ENCODE measurements at places on chromosomes 7 and 10. TPM values are rescaled to one million over a fixed set of nuclear protein-coding genes. Genes with fewer than 3 reads are reported as not detected.

DNA sequence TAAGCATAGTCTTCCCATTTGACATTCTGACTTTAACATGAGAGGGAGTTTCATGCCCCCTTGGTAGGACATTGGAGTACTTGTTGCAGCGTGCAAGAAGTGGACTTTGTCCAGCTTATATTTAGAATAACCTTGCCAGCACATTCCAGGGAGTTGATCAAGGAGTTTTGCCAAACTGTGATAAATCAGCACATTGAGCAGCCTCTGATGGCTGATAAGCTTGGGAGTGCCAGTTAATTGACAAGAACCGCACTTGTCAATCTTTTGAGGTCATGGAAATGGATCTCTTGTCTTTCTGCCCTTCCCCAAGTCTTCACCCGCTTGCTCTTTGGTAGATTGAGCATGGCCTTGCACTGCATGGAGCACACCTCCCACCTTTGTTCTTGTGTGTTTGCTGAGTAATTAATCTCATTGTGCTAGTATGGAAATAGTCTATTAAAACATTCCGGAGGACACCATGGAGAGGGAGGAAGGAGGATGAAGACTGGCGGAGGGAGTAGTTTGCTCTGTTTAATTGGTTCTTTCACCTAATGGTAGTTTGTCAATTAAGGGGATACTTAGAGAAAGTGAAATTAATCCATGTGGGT, 668.5 kb upstream of the GALNT17 start:
- no peaks in the 10 kb centered on the region for H3K36me3 ChIP-seq
- H3K27ac ChIP-seq: no peak overlapping the region
- no peaks in the 10 kb centered on the region for H3K27me3 ChIP-seq
- no peak for DNase-seq

GRCh38 chr7:70734411-70734810, 397.5 kb upstream of the GALNT17 start:
- H3K27me3 ChIP-seq: no peaks in the 10 kb centered on the region
- H3K27ac ChIP-seq: no peak overlapping the region
- H3K4me1 ChIP-seq: no peaks in the 10 kb centered on the region
- no peak overlapping the region for H3K4me3 ChIP-seq
- H3K36me3 ChIP-seq: no peaks in the 10 kb centered on the region

ADCK2 gene
- 21.8 TPM for total RNA-seq

GRCh38 chr10:133276435-133277201, at the start of gene ADAM8:
ADAM8 (minus strand) TSS chr10:133276868; CDS start chr10:133276817, 51 bp downstream.
- peaks cover 5% of the 10 kb centered on the region for H3K27me3 ChIP-seq
- no peak within 1 kb of the TSS for H3K4me3 ChIP-seq
- H3K27ac ChIP-seq: no peak within 1 kb of the TSS
- DNase-seq: no peak
- H3K4me1 ChIP-seq: no peaks in the 10 kb centered on the region

DNA sequence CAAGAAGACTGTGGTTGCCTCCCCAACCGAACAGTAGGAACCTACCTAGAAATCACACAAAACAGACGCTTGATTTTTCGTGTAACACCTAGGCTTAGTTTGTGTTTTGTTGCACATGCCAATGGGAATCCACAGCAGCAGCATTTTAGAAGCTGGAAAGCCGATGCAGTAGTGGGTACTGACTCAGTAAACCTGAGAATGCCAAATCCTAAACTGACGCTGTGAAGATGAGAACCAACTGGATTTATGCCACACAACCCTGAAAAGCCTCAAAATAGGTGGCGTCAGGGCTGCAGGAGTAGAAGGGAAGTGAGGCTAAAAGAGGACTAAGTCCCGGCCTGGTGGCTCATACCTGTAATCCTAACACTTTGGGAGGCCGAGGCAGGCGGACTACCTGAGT, 162.5 kb downstream of the REEP3 start:
- no peaks in the 10 kb centered on the region for H3K27me3 ChIP-seq
- H3K4me3 ChIP-seq: no peak overlapping the region
- H3K36me3 ChIP-seq: no peaks in the 10 kb centered on the region
- H3K4me1 ChIP-seq: no peaks in the 10 kb centered on the region

- H3K27ac ChIP-seq: no peak overlapping the region
- H3K4me1 ChIP-seq: no peaks in the 10 kb centered on the region
- H3K36me3 ChIP-seq: peaks cover 8% of the 10 kb centered on the region
Observed at GRCh38 chr7:140082770-140083169, 20.0 kb upstream of the PARP12 start.

DNA sequence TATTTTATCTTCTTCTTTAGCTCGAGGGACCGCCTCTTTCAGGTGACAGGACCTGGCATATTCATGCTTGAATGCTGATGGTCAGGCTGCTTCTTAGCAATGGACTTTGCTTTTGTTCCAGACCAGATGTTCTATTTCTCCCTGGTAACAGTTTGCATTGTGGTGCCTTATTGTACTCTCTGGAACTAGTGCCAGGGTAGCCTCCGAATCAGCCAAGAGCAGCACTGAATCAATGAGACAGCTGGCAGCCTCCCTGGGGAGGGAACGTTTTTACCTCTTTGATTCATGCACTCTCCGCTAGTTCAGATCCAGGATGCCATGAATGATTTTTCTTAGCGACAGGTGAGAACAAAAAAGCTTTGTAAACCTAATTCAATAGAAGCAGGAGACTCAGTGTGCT, 54.1 kb upstream of the NXPH1 start:
- H3K27me3 ChIP-seq: no peaks in the 10 kb centered on the region
- no peak for DNase-seq
- no peak overlapping the region for H3K27ac ChIP-seq
- H3K4me3 ChIP-seq: no peak overlapping the region

- H3K4me1 ChIP-seq: no peaks in the 10 kb centered on the region
- no peak for DNase-seq
- H3K4me3 ChIP-seq: no peak overlapping the region
- no peaks in the 10 kb centered on the region for H3K27me3 ChIP-seq
- H3K27ac ChIP-seq: peak overlapping the region; percentile 40
- H3K36me3 ChIP-seq: peaks cover 4% of the 10 kb centered on the region
Observed at GRCh38 chr7:1693991-1694524, 24.0 kb downstream of the ELFN1 start.

DNA sequence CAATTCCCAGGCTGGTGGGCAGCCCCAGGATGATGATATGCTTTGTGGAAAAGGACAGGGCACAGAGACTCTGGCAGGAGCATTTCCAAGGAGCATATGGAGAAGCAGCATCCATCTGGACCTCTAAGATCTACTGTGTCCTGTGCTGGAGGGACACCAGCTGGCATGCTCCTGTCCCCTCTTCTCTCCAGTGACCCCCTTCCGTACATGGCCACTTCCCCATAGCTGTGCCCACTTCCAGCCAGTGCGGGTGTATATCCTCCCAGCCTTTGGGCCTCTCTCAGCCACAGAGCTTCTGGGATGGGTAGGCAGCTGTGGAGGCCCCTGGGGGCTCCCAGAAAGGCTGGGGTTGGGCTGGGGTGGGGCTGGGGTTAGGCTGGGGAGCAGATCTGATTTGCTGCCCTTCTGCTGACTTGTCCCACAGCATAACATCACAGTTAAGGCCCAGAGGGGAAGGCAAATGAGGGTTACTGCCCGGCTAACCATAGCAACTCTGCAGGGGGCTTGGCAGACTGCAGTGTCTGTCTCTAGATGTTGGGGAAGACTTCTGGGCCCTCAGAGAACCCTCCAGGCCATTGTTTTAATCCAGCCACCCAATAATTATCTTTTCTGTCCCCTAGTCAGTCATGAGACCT, 6.3 kb downstream of the NPFFR1 start:
- no peaks in the 10 kb centered on the region for H3K36me3 ChIP-seq
- no peaks in the 10 kb centered on the region for H3K4me1 ChIP-seq
- no peak overlapping the region for H3K27ac ChIP-seq
- H3K4me3 ChIP-seq: no peak overlapping the region
- DNase-seq: no peak

TMEM176A gene
- 56.3 TPM for total RNA-seq

DNA sequence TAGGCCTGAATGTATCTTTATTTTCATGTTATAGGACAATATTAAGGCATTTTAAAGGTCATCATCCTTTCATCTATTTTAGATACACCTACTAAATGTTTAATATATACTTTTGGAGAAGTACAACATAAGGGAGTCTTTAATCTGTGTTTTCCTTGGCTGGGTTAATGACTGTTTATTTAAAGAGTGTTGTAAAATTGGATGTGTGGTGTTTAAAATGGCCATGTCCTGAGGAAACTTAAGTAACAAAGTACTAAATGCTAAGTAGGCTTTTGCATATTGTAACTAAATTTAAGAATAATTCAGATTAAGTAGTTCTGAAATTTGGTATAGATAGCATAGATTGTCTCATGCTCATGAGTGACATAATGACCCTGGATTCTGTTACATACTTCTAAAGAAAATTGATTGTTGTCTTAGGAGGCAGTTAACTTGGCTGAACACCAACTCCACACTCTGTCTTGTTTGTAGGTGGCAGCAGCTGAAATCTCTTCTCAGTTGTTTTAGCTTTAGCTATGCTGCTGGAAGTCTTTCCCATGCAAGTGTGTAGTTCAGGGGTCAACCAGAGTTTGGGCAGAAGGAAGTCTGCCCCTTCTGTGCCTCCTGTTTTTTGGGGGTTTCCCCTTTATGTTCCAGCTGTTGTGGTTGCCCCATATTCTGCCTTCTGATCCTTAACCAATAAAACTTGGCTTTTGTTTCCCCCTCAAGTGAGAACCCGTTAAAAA, 29.2 kb downstream of the DLD start:
- H3K4me3 ChIP-seq: no peak overlapping the region
- H3K4me1 ChIP-seq: peaks cover 11% of the 10 kb centered on the region
- peaks cover 84% of the 10 kb centered on the region for H3K36me3 ChIP-seq

- DNase-seq: no peak
- H3K4me1 ChIP-seq: peaks cover 59% of the 10 kb centered on the region
- peak overlapping the region; percentile 94 for H3K4me3 ChIP-seq
- H3K27me3 ChIP-seq: no peaks in the 10 kb centered on the region
Observed at GRCh38 chr10:104339469-104340110, 1.3 kb upstream of the ITPRIP start.

CDC123 gene
- total RNA-seq: 57.0 TPM

GSTK1 gene
- 169 TPM for total RNA-seq

GRCh38 chr7:30708983-30709382, 26.7 kb upstream of the CRHR2 start:
- H3K27me3 ChIP-seq: no peaks in the 10 kb centered on the region
- no peak overlapping the region for H3K4me3 ChIP-seq
- peak; percentile 76 for DNase-seq
- H3K36me3 ChIP-seq: no peaks in the 10 kb centered on the region
- H3K4me1 ChIP-seq: no peaks in the 10 kb centered on the region
- H3K27ac ChIP-seq: no peak overlapping the region

CYP2C9 gene
- total RNA-seq: not detected

PHTF2 gene
- total RNA-seq: 14.3 TPM

SCIN gene
- total RNA-seq: 0.93 TPM

PNLIPRP3 gene
- total RNA-seq: not detected

GRCh38 chr7:74254858-74255379, 720 bp upstream of the RFC2 start:
- peaks cover 13% of the 10 kb centered on the region for H3K36me3 ChIP-seq
- H3K27me3 ChIP-seq: no peaks in the 10 kb centered on the region
- H3K27ac ChIP-seq: peak overlapping the region; percentile 96
- DNase-seq: no peak
- H3K4me1 ChIP-seq: no peaks in the 10 kb centered on the region

GRCh38 chr7:42727451-42727850, 184.4 kb downstream of the C7orf25 start:
- H3K4me1 ChIP-seq: no peaks in the 10 kb centered on the region
- H3K27me3 ChIP-seq: no peaks in the 10 kb centered on the region
- H3K4me3 ChIP-seq: no peak overlapping the region
- no peak for DNase-seq
- no peaks in the 10 kb centered on the region for H3K36me3 ChIP-seq

SHOC2 gene
- total RNA-seq: 32.9 TPM

- no peaks in the 10 kb centered on the region for H3K4me1 ChIP-seq
- H3K4me3 ChIP-seq: no peak overlapping the region
- DNase-seq: no peak
- H3K36me3 ChIP-seq: no peaks in the 10 kb centered on the region
Observed at GRCh38 chr10:1598393-1599153, 138.8 kb downstream of the ADARB2 start.

CUBN gene
- total RNA-seq: 0.15 TPM

DNA sequence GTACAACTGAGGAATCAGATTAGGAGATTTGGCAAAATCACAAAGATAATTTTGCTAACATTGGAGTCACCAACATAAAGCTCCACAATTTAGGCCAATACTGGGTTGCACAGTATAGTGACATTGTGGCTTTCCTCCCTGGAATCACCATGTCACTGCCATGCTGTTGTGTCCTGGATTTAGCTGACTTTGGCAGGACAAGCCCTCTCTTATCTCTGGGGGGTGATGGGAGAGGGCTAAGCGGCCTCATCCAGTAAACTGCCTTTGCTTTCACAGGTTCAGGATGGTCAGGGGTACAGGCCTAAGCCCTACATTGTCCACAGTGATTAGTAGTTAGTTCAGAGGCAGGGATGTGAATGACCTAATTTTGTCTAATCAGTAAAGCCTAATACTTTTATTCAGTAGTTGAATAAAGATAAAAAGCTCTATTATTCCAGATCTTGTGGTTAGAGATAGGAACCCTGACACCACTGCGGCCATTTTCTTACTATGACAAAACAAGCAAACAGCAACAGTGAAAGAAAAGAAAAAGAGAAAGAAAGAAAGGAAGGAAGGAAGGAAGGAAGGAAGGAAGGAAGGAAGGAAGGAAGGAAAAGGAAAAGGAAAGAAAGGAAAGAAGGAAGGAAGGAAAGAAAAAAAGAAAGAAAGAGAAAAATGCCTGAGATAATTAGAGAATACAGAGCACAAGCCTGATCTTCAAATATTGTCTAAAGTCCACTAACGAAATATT, 140.1 kb downstream of the ETV1 start:
- no peak overlapping the region for H3K27ac ChIP-seq
- no peak for DNase-seq
- no peaks in the 10 kb centered on the region for H3K27me3 ChIP-seq
- H3K4me3 ChIP-seq: no peak overlapping the region

FZD8 gene
- 15.6 TPM for total RNA-seq

MET gene
- 16.1 TPM for total RNA-seq

- no peak overlapping the region for H3K4me3 ChIP-seq
- no peak overlapping the region for H3K27ac ChIP-seq
- no peaks in the 10 kb centered on the region for H3K36me3 ChIP-seq
- H3K27me3 ChIP-seq: no peaks in the 10 kb centered on the region
- H3K4me1 ChIP-seq: no peaks in the 10 kb centered on the region
Observed at GRCh38 chr7:115516341-115516740, 514.2 kb downstream of the TFEC start.

DNA sequence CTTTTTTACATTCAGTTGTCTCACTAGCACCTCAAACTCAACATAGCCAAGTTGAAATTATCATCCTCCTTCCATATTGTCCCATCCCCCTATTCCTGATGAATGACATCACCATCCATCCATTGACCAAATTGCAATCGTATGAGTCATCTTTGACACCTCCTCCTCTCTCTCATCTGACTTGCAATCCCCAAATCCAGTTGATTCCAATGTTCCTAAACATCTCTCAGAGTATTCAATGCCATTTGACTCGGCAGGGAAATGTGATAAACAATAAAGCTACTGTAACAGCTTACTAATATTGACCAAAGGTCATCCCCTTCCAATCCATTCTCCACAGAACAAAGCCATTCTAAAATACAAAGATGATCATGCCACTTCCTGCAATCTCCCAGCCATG, 1047.8 kb downstream of the NRG3 start:
- H3K27me3 ChIP-seq: no peaks in the 10 kb centered on the region
- H3K36me3 ChIP-seq: no peaks in the 10 kb centered on the region
- H3K27ac ChIP-seq: no peak overlapping the region
- no peak overlapping the region for H3K4me3 ChIP-seq

GRCh38 chr10:80144696-80145131, 12.2 kb downstream of the PLAC9 start:
- H3K4me1 ChIP-seq: peaks cover 22% of the 10 kb centered on the region
- no peaks in the 10 kb centered on the region for H3K36me3 ChIP-seq
- H3K27ac ChIP-seq: peak overlapping the region; percentile 14
- DNase-seq: no peak
- no peaks in the 10 kb centered on the region for H3K27me3 ChIP-seq

GRCh38 chr7:75638594-75639070, 100.1 kb downstream of the HIP1 start:
- H3K4me1 ChIP-seq: peaks cover 24% of the 10 kb centered on the region
- peak overlapping the region; percentile 79 for H3K27ac ChIP-seq
- no peaks in the 10 kb centered on the region for H3K36me3 ChIP-seq
